ENCODE measurements at places on chromosomes 11 and 22.

GRCh38 chr11:38796281-38796680 lies 2198.2 kb upstream of the RAG2 start:
- no peak for DNase-seq

- peak; percentile 88 for DNase-seq
These were observed at the start of gene ADORA2A for GRCh38 chr22:24427500-24428164. TSS of gene ADORA2A (plus strand) at chr22:24427599. CDS start at chr22:24433405, 5,806 bp downstream.

DNA sequence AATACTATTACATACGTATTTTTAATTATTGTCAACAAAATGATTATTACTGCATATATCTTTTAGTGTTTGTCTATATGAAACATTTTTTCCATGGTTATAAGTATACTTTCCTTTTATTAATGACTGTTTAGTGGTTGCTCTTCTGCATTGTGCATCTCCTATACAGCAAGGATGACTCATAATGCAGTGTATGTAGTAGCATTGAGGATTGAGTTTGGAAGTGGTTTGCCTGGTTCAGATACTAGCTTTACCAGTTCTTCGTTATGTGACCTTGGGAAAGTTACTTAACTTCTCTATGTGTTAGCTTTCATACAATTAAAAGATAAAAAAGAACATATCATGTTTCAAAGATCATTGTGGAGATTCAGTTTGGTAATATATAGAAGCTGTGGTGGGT lies 44.1 kb downstream of the CHORDC1 start:
- DNase-seq: no peak

- DNase-seq: no peak
These were observed 26.1 kb upstream of the SLC25A18 start for GRCh38 chr22:17537155-17537554.

- DNase-seq: peak; percentile 14
These were observed 608 bp downstream of the NIPSNAP1 start for GRCh38 chr22:29580200-29580810.

DNA sequence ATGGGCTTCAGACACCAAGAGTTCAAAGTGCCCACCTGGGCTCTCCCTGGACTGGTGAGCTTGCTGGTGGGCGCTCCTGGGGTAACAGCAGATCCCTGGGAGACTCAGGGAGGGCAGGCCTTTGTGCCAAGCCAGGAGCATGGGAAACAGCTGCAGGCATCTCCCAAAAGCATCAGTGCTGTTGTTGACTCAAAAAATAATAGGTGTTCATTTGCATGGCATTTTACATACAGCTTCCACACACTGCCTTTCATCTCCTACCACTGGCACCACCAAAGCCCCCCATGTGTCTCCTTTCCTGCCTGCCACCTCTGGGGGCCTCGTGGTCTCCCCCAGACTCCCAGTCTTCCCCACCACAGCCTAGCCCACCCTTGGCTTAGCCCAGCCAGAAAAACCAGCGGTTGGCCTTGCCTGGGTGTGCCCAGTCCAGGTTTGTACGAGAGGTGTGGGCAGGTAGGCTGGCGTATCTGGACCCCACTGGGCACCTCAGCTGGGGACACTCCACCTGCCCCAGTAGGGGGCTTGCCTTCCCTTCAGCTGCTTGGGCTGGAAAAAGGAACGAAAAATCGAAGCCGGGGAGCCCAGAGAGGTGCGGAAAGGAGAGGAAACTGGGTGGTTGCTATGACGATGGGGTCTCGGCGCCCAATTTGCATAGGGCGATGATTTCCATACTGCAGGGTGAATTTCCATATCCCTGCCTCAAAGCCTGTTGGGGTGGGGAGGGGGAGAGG lies 15.0 kb downstream of the POU2F3 start:
- no peak for DNase-seq

- peak; percentile 22 for DNase-seq
These were observed 18.9 kb downstream of the SHANK3 start for GRCh38 chr22:50691521-50691920.

- peak; percentile 42 for DNase-seq
These were observed 76.7 kb upstream of the WNT7B start for GRCh38 chr22:46053563-46054090.

- DNase-seq: no peak
These were observed 113.5 kb downstream of the SHANK2 start for GRCh38 chr11:71138737-71139425.

DNA sequence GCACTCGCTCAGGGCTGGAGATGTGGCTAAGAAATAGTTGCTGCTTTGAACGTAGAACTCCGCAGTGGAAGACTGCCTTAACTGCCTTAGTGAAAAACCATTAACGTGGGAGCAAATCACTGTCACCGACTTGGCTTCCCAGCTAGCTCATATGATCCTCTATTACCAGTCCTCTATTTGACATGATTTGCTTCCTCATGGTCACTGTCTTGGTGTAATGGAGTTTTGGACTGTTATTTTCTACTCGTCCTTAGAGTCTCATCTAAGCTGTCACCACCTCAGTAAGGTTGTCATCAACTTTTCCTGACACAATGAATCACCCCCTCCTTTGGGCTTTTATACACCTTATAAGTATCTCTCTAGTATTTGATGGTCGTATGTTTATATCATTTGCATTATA lies 167.1 kb upstream of the NARS2 start:
- no peak for DNase-seq

GRCh38 chr11:84558085-84558905 lies 1068.8 kb downstream of the DLG2 start:
- DNase-seq: no peak

DNA sequence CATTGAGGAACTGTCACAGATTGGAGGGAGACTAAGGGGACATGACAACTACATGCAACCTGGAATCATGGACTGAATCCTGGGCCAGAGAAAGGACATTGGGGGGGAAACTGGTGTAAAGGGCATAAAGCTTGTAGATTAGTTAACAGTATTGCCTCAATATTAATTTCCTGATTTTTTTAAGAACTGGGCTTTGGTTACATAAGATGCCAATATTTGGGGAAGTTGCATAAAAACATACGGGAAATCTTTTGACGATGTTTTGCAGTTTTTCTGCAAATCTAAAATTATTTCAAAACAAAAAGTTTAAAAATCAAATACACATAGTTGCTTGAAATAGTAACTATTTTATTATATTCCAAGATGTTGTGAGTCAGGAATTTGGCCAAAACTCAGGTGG lies 2.9 kb upstream of the FOLR3 start:
- no peak for DNase-seq

GRCh38 chr11:38680166-38680565 lies 2082.1 kb upstream of the RAG2 start:
- DNase-seq: no peak

- no peak for DNase-seq
These were observed 129.1 kb downstream of the EHF start for GRCh38 chr11:34749666-34750659.

- DNase-seq: no peak
These were observed 485.1 kb downstream of the OPCML start for GRCh38 chr11:133047036-133047770.

- DNase-seq: no peak
These were observed 504.3 kb downstream of the FAM181B start for GRCh38 chr11:82229341-82229740.

DNA sequence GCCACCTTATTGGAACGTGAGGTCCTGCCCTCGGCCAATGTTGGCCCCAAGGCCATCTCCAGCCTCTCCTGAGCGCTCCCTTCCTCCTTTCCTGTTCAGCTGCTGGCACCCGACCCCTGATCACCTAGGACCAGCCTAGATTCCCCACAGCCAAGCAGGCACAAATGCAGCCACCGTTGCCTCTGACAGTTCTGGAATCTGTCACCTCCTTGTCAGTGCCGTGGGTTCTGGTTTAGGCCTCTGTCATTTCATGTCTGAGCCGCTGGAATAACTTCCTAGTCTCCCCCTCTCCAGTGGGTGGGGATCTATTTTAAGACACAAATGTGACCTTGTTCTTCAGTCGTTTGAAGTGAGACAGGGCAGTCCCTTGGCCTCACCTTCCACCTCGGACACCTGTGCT lies 29.7 kb downstream of the FADS3 start:
- DNase-seq: no peak

DNA sequence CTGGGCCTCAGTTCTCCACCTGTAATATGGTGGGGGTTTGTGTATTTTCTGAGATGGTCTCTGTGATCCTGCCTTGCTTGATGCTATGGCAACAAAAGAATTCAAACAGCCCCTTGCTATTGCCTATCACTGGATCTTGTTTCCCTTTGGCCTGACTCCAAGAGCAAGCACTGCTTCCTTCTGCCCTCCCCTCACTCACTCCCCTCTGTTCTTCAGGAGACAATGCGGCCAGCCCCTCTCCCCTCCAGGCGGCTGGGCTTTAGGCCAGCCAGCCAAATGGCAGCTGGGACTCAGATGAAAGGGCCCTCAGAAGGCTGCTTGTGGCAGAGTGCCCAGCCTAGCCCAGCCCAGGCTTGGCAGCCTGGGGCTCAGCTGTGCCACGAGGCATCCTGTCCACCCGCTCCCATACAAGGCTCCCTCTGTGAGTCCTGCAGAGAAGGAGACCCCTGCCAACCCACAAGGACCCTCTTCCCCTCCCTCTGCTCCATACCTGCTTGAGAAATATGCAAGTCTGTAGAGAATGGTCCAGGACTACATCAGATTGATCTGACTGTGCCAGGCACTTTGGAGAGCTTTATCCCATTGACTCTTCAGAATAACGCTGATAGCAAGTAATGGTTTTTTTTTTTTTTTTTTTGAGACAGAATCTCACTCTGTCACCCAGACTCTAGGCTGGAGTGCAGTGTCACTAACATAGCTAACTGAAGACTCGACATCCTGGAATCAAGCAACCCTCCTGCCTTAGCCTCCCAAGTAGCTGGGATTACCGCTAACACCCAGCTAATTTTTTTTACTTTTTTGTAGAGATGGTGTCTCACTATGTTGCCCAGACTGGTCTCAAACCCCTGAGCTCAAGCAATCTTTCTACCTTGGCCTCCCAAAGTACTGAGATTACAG lies 7.6 kb upstream of the KCTD14 start:
- DNase-seq: no peak

- no peak for DNase-seq
These were observed 14.1 kb upstream of the LRRC10B start for GRCh38 chr11:61494381-61494961.

- DNase-seq: no peak
These were observed 3.1 kb upstream of the PTS start for GRCh38 chr11:112223121-112223520.

GRCh38 chr11:34521265-34521664 lies 7.7 kb upstream of the ELF5 start:
- no peak for DNase-seq
